ENCODE measurements at places on chromosomes 11 and 22.

DNA sequence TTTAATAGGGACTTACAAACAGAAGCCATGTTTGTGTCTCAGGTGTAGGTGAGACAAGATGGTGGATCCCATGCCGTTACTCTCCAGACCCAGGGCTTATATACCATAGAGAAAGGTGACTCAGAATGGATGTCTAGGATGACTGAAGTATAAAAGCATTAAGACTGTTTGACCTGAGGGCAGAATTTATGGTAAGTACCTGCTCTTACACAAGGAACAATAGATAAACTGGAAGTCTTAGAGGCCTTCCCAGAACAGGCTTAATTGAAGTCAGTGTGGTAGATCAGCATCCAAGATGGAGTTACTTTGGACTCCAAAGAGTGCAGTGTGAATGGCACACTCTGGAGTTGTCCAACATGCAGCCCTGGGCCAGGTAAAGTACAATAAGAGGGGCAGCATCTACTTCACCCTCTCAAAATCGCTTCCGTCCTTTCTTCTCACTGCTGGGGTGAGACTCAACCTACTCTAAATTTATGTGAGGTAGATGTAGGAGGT is 387.0 kb upstream of the DDI1 start:
- DNase-seq = no peak

- peak; percentile 74 for DNase-seq
Measured at GRCh38 chr22:38733329-38733723, 22.5 kb downstream of the SUN2 start.

DNA sequence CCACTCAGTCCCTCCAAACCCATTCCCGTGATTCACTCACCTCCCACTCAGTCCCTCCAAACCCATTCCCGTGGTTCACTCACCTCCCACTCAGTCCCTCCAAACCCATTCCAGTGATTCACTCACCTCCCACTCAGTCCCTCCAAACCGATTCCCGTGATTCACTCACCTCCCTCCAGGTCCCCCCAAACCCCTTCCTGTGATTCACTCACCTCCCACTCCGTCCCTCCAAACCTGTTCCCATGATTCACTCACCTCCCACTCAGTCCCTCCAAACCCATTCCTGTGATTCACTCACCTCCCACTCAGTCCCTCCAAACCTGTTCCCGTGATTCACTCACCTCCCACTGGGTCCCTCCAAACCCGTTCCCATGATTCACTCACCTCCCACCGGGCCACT is 639.6 kb downstream of the BRD1 start:
- no peak for DNase-seq

GRCh38 chr11:34613552-34614056 is 7.3 kb upstream of the EHF start:
- no peak for DNase-seq

GRCh38 chr11:109364851-109365250 is 57.1 kb upstream of the C11orf87 start:
- no peak for DNase-seq

GRCh38 chr11:46801694-46802470 is 44.2 kb downstream of the CKAP5 start:
- no peak for DNase-seq

GRCh38 chr11:92765965-92766371 is 203.5 kb upstream of the MTNR1B start:
- no peak for DNase-seq

- DNase-seq = no peak
Measured at GRCh38 chr11:110098645-110099044, 5.5 kb downstream of the ZC3H12C start.

- DNase-seq = no peak
Measured at GRCh38 chr22:41300661-41301060, 664 bp upstream of the ZC3H7B start.

DNA sequence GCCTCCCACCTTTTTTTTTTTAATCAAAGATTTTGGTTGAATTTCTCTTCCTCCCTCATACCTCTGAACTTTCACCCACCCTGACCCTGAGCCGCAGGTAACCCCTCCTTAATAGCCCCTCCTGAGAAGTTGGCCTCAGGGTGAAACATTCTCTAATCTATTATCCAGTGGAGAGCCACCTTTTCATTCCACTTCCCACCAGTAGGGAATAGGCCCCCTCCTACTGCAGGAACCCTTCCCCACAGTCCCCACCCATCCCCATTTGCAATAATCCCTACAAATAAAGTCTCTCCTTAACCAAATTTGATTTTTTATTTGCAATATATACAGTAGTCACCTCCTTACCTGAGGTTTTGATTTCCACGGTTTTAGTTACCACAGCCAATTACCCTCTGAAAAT is 2.1 kb upstream of the SLC35F2 start:
- DNase-seq = no peak

GRCh38 chr11:134679592-134679991 is 267.6 kb upstream of the B3GAT1 start:
- no peak for DNase-seq

DNA sequence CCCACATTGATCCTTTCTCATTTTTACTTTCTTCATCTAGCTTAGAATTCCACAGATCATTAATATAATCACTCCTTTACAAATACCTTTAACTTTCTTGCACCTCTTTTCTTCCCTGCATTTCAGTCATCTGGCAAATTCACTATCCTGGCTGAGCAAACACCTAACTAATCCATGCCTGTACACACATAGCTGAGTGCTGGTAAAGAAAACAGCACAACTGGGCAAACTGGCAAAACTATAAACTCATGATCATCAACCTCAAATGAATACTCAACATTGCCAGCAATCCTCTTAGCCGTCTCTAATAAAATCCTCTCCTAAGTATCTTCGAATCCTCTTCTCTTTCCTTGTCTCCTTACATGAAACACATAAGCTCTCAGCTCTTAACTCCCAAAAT is 52.4 kb downstream of the PICALM start:
- DNase-seq = no peak

DNA sequence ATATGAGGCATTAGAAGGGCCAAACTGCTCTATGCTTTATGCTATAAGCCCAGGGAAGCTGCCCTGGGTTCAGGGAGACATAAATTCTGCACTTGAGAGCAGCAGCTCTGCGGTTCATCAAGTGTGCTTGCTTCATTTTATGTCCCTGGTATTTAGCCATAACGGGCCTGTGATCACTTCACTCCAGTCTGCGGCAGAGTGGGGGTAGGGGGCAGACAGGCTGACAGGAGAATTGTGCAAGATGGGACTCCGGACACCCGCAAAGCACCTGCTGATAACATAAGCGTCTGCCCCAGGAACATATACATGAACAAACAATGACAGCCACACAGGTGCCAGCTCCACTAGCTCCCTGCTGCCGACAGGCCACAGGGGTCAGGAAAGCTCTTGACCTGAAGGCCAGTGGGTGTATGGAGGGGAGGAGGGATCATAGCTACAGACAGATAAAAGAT is 56.1 kb downstream of the SMCO4 start:
- DNase-seq = no peak

- DNase-seq = peak; percentile 85
Measured at GRCh38 chr22:19970479-19971275, 29.1 kb upstream of the TXNRD2 start.

DNA sequence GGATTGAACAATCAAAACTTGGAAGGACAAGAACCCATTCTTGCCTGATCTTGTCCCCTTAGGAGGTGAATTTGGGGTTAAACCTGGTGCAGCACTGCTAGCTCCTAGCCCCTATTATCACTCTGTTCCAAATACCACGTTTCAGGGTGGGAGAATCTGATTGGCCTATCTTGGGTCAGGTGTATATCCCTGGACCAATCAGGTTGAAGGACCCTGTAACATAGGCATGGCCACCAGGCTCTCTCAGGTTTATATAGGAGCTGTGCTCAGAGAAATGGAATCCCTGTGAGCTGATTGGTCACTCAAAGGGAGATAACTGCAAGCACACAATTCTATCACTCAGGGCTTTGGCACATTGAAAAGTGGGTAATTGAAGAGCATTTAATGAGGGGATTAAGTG is 26.6 kb upstream of the AMPD3 start:
- DNase-seq = no peak

GRCh38 chr22:49326558-49326957 is 501.1 kb downstream of the BRD1 start:
- DNase-seq = no peak

DNA sequence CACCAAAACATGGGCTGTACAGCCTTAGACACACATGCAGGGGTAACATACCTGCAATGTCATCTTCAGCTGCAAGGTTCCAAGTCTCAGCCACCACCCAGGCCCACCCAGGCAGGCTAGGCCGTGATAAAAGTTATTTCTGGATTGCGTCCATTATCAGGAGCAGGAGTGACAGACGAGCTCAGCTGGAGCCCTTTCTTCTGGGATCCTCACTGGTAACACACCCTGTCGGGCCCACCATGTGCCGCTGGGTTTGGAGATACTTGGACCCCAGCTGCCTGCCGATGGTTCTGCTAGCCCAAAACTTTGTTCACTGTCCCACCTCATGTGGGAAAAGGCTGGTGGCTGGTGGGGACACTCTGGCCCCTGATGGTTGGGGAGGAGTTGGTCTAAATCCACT is 24.8 kb downstream of the TMPRSS5 start:
- DNase-seq = peak; percentile 84

DNA sequence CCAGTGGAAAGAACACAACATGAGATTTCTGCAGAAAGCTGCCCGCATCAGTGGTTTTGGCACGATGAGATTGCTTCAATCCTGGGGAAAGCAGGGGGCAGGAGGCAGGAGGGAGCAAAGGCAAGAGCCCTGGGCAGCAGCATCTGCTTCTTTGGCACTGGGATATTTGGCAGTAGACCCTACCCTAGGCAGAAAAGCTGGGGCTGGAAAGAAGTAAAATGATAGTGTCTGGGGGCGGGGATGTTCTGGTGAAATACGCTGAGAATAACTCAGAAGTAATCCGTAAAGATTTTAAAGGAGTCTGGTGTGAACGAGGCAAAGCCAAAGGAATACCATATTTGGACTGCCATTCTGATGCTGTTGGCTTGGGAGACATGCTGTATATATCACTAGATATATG is 62.0 kb downstream of the FAM76B start:
- no peak for DNase-seq

DNA sequence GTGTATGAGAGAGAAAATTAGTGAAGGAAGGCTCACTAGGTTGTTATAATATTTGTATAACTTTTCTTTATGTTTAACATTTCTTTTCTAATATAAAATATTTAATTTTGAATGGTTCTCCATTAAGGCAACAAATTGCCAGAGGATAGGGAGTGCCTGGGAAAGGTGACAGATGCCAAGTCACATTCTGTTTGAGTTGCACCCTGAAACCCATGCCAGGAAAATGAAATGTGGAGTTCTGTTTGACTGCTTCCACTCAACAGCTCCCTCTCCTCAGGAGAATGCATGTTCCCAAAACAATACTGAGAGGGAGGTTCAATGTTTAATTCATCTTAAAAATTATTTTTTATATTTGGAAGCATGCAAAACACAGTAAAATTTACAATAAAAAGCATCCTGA is 5.9 kb upstream of the USP18 start:
- DNase-seq = no peak

GRCh38 chr11:128723531-128723930 is 29.7 kb downstream of the FLI1 start:
- no peak for DNase-seq

- peak; percentile 99 for DNase-seq
Measured at GRCh38 chr11:111878849-111879636, at the start of the genes CFAP68 and FDXACB1. TSS of gene CFAP68 (plus strand) at chr11:111879541. CDS start at chr11:111879561, 20 bp downstream. TSS of gene FDXACB1 (minus strand) at chr11:111879165. CDS start at chr11:111879132, 33 bp downstream.

GRCh38 chr22:39383841-39384625 is 15.5 kb upstream of the TAB1 start:
- DNase-seq = no peak

DNA sequence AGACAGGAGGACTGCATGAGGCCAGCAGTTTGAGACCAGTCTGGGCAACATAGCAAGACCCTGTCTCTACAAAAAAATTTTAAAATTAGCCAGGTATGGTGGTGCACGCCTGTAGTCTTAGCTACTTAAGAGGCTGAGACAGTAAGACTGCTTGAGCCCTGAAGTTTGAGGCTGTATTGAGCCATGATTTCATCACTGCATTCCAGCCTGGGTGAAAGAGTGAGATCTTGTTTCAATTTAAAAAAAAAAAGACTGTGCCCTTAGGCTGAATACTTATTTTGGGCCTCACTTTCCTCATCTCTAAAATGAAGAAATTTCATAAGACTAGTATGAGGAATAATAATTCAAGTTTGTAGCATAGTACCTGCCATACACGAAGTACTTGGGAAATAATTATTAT is 6.9 kb downstream of the AQP11 start:
- no peak for DNase-seq

DNA sequence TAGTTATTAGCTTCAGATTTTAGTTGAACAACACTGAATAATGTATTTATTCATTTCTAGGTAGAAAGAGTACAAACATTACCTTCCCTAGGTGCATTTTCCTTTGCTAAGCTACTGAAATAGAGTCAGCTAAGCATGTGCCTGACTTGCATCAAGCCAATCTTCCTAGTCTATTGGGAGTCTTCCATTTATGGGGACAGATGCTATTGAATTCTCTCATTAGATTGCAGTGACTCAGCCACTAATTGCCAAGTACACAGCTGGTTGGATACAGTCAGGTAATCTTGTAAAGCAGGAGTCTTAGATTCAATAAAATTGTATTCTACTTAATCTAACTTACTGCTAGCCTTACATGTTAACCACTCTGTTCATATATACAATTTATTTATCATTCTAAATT is 55.2 kb upstream of the RPS13 start:
- no peak for DNase-seq

DNA sequence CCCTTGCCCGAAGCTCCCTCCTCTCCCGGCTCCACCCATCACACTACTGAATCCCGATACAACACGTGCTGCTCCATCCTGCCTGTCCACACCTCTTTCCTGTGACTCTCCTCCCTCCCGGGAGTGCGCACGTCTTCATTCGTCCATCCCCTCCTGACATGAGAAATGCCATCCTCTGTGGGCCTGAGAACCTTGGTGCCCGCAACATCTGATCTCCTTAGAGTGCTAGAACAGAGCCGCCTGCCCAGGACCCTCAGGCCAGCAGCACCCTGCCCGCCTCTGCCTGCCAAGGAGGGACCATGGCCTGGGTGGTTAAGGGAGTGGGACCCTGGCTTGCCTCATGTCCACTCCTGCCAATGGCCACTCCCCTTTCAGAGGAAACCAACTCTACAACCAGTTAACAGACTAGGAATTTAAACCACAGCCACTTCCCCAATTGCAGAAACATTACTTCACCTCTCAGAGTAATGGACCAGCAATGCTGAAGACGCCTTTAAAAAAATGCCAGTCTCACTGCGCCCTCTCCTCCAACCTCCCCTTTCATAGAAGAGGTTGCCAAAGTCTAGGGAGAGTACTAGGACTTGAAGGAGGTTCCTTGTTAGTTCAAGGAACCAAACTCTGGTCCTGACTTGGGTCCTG is 466.3 kb downstream of the OPCML start:
- DNase-seq = no peak

DNA sequence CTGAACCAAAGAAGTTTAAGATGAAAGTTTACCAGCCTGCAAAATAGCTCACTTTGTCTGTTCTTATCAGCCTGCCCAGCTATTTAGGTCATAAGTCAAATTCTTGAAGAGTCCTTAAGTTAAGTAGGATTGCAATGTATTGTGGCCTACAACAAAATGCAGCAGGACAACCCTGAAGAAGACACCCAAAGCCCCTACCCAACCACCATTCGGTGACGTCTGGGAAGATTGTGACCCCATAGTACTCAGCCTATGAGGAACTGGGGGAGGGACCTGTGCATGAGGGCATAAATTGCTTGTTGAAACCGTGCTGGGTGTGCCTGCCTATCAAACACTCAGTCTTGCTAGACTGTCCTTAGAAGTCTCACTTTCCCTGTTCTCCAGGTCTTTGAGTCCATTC is 50.5 kb upstream of the FDX1 start:
- DNase-seq = peak; percentile 59
